Effector CD8-positive, alpha-beta T cell (primary cell): ENCODE measurements at places on chromosomes 3 and 15.

DNA sequence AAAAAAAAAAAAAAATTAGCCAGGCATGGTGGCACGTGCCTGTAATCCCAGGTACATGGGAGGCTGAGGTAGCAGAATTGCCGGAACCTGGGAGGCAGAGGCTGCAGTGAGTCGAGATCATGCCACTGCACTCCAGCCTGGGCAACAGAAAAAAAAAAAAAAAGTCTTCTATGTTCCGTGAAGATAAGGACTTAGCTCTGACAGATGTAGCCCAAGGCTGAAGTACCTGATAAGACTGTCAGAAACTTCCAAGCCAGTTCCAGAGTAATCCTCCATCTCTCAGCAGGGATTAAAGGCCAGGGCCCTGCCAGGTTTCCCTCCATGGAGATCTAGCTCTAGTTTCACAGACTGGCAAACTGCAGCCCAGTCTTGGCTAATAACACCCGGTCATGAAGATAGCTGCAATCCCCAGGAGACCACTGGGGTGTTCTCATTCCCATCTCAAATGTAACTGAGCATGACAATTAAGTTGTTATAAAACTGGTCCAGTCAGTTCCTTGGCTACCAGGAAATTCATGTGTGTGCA is 8.5 kb downstream of the CDCP1 start:
- no peak for DNase-seq

GRCh38 chr15:71545223-71545760 is 265.1 kb upstream of the NR2E3 start:
- no peak for DNase-seq

- DNase-seq: no peak
Observed at GRCh38 chr3:196365736-196366135, 27.5 kb upstream of the TM4SF19 start.

- DNase-seq: no peak
Observed at GRCh38 chr3:147354623-147355022, 51.7 kb downstream of the ZIC4 start.

DNA sequence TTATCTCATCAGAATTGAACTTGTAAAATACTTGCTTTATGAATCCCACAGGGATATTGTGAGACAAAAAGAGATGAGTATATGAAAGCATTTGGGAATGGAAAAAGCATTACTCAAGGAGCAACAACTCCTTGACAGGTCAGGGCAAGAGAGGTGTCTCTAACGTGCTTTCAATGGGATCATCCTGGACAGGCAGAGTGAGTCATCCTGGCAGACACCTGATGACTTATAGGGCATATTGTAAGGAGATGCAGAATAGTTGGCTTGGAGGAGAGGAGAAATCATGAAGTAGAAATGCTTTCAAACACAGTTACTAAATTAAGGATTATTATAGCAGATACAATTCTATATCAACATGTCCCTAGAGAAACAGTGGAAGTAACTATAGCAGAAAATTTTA is 71.9 kb upstream of the THSD4 start:
- DNase-seq: no peak

GRCh38 chr3:193865896-193866480 is 270.0 kb upstream of the HES1 start:
- no peak for DNase-seq

DNA sequence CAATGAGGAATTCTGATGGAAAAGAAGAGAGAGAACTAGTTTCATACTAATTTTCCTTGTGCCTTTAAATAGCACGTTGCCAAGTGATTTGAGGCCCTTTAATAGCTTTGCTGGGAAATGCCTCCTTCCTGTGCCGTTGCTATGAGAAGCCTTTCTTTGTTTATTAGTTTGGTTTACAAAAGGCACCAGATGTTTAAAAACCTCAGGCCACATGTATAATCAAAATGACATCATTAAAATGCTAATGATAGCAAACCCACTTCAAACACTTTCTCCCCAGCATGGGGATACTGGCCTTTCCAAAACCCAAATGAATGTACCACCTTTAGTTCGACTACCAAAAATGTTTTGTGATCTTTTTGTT is 50.0 kb upstream of the TBC1D23 start:
- DNase-seq: no peak

- no peak for DNase-seq
Observed at GRCh38 chr3:190382082-190382481, 5.9 kb upstream of the CLDN16 start.

GRCh38 chr3:156790156-156790555 is 36.0 kb upstream of the LEKR1 start:
- DNase-seq: no peak

DNA sequence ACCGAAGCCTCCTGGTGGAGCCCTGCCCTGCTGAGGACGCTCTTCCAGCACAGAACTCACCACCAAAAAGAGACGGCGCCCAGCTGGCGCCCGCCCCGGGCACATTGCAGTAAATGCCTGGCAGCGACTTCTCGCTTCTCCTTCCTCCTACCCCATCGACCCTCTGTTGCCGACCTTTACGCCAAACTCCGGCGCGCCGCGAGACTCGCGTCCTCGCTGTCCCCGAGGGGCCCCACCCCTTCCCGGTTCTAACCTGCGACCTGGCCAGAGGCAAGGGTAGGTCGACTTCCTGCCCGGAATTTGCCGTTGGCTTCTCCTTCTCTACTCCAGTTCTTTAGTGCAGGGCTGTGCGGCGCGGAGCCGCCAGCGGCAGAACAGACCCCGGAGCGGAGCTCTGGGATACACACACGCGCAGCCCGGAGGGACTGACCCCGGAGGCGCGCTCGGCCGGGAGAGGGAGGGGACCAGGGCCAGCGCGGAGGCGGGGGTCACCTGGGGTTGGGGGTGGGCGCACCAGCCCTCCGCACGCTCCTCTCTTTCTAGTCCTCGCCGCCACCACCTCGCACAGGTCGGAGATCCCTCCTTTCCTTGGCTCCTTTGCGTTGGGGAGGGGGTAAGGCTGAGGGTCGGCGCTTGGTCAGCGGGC is 226.6 kb upstream of the AZI2 start:
- no peak for DNase-seq

GRCh38 chr3:17132286-17133115 is 247.7 kb downstream of the PLCL2 start:
- DNase-seq: no peak

DNA sequence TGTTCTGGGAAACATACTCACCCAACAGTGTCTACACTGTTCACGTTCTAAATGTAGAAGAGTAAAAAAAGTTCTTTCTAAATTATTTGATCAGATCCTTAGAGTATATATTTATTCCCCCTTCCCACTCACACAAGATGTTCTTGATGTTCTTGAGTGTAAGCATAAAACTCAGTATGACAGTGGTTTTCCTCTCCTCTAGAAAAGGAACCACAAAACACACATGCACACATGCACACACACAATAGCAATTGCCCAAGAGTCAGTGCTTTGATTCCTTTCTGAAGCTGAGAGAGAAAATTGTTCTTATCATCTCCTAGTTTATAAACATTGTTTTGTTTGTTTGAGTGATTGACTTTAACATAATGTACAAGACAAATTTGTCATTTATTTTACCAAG is 123.2 kb upstream of the PHLDB2 start:
- no peak for DNase-seq

- DNase-seq: no peak
Observed at GRCh38 chr15:79314811-79315210, 3.9 kb downstream of the TMED3 start.

DNA sequence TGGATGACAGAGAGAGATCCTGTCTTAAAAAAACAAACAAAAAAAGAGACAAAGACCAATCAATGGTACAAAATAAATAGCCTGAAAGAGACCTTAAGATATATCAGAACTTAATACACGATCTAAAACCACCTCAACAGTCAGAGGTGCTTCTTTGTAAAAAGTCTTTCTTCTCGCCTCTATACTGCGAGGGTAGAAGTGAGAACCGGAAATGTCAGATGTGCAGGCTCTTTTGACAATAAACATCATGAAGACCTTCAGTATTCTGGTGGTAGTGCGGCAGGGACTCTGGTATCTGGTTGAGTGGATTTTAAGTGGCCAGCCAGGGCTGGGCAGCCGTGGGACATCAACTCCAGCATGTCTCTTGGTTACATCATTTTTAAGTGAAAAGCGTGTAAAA is 30.0 kb downstream of the RUBCN start:
- DNase-seq: no peak

DNA sequence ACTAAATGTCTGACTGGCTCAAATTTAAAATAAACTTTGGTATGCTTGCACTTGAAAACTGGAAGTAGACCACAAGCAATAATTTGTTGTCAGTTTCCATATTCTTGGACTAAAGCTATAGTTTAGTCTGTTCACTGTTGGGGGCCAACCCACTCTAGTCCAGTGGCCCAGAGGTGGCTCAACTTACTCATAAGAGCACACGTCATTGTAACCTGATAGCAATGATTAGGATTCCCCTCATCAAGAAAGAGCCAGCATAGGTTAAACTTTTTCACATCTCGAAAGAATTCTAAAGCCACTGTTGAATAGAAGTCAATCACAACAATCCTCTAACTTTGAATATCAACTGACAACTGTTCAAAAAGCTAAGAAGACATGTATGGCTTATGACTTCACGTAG is 147.0 kb downstream of the MEIS2 start:
- DNase-seq: no peak

- no peak for DNase-seq
Observed at GRCh38 chr15:32636908-32637567, 4.5 kb upstream of the SCG5 start.

GRCh38 chr3:188706599-188706998 is 465.2 kb upstream of the TPRG1 start:
- no peak for DNase-seq

DNA sequence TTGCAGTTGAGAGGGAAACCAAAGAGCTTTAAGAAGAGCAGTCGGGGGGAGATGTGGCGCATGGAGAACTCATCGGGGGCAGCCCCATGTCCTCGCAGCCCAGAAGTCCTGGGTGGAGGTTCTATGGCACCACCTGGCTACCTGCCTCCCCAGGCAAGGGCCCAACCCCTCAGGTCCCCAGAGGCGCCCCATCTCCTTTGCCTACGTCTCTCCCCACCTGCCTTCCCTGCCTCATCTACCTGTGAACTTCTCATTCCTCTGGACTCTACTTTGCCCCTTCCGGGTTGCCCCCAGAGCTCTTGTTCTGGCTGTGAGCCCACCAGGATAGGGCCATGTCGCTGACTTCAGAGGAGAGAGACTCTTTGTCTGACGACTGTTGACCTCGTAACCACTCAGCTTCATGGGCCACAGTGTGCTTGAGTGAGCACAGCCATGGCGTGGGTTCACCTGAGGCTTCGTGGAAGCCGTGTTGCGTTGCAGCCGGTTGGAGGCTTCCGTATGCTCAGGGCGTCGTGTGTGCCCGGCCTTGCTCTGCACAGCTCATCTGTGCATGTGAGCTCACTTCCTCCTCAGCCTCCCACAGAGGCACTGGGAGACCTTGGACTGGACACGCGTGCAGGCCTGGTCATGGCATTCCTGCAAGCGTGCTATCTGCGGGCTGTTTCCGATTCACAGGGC is 13.4 kb downstream of the APBA2 start:
- no peak for DNase-seq

DNA sequence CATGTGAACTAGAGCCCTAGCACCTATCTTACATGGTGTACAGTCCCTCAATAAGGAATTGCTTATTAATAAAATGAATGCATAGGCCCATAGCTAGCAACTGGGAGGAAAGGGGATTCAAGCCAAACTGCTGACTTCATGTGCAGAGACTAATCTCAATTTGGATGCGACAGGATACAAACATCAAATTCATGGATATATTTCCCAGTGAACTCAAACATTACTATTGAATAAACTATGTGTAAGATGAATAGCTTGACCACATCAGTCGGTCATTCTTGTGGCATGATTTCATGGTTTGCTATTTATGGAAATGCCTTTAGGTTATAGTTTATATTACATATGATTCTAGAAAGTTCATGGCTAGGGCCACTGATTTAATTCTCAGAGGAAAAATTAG is 268.6 kb upstream of the SLITRK3 start:
- no peak for DNase-seq

DNA sequence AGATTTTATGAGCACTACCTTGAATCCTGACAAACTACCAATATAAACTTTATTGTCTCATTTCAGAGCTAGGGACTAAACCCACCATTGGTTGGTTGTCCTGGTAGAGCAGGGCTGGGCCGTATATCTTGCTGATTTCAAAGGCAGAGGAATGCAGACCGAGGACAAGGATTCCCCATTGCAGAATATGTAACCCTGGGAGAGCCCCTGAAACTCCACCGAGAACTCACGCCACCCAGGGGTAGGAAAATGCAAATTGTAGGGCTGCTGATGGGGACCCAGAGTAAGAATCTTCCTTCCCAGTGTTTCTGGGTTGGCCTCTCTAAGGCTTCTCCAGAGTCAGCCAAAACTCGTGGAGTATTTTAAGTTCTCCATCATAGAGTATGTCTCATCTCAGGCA is 235.3 kb downstream of the ABHD5 start:
- DNase-seq: no peak

DNA sequence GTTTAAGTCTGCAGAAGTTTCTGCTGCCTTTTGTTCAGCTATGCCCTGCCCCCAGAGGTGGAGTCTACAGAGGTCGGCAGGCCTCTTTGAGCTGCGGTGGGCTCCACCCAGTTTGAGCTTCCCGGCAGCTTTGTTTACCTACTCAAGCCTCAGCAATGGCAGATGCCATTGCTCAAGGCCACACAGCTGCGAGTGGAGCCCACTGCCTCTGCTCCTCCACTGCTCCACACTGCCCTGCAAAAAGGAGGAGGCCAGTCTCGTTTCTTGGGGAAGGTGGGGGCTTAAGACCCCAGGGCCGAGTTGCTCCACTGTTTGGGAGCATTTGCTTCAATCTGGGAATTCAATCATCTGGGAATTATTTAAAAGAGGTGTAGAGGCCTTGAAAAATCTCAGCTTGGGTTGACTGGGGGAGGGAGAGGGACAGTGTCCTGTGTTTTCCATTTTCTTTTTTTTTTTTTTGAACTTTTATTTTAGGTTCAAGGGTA is 144.6 kb upstream of the MEF2A start:
- DNase-seq: peak; percentile 7

- DNase-seq: no peak
Observed at GRCh38 chr3:197458906-197459470, 96.8 kb downstream of the BDH1 start.

DNA sequence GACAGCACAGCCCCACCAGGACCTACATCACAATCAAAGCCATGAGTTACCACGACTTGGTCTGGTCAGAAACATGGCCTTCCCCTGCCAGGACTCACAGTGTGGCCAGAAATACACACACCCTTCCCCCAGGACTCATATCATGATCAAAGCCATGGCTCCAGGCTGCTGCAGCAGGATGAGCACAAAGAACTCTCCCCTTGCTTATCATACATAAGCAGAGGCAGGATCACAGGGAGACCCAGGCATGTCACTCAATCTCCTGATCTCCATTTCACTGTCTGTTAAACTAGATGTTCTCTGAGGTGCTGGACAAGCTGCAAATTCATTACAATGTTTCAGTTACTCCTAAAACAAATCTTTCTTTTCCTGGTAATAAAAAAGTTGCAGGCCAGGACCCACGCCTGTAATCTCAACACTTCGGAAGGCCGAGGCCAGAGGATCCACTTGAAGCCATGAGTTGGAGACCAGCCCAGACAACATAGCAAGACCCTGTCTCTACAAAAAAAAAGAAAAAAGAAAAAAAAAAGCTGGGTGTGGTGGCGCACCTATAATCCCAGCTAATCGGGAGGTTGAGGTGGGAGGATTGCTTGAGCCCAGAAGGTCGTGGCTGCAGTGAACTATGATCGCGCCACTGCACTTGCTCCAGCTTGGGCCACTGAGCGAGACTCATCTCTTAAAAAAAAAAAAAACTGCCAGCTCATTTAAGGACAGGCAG is 1.2 kb downstream of the PFKFB4 start:
- no peak for DNase-seq

GRCh38 chr15:27449941-27450340 is 479.0 kb downstream of the GABRG3 start:
- no peak for DNase-seq

- no peak for DNase-seq
Observed at GRCh38 chr3:149382101-149382467, 4.6 kb upstream of the TM4SF1 start.

- no peak for DNase-seq
Observed at GRCh38 chr3:157532529-157533297, 29.5 kb upstream of the VEPH1 start.
